ENCODE measurements at places on chromosomes 4 and X.

- DNase-seq, result no peak
Measured at GRCh38 chr4:25938787-25939186, 24.8 kb downstream of the SMIM20 start.

- no peak for DNase-seq
Measured at GRCh38 chrX:154064637-154065435, 32.7 kb downstream of the MECP2 start.

DNA sequence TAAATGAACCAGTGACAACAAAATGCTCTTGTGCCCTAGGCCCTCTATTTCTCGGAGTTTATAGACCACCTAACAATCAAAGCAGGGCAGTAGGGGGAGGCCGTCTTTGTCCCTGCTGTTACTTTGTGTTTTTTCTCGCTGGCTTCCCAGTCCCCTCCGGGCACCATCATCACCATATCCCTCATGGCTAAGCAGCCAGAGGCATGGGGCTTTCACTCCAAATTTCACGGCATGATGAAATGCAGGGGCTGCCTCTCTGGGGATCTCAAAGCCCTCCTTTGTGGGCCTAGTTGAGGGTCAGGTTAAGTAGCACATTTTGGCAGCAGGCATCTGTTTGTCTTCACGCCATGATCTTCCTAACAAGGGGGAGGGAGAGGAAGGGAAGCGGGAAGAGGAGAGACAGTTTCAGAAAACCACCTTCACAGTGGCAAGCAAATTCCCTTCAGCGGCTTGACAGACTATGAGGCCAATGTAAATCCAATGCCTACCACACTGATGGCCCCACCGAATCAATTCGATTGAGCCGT is 91.9 kb downstream of the ANOS1 start:
- DNase-seq, result no peak

- no peak for DNase-seq
Measured at GRCh38 chr4:6439120-6439762, 33.2 kb downstream of the PPP2R2C start.

- DNase-seq, result no peak
Measured at GRCh38 chrX:106168107-106168506, at the start of gene PWWP3B. Gene PWWP3B, plus strand, starts transcription at chrX:106168305. Its CDS starts 37,128 bp downstream, at chrX:106205433.

GRCh38 chr4:71497078-71497477 is 158.3 kb downstream of the SLC4A4 start:
- no peak for DNase-seq

- DNase-seq, result no peak
Measured at GRCh38 chr4:184940500-184940899, 77.8 kb upstream of the HELT start.

DNA sequence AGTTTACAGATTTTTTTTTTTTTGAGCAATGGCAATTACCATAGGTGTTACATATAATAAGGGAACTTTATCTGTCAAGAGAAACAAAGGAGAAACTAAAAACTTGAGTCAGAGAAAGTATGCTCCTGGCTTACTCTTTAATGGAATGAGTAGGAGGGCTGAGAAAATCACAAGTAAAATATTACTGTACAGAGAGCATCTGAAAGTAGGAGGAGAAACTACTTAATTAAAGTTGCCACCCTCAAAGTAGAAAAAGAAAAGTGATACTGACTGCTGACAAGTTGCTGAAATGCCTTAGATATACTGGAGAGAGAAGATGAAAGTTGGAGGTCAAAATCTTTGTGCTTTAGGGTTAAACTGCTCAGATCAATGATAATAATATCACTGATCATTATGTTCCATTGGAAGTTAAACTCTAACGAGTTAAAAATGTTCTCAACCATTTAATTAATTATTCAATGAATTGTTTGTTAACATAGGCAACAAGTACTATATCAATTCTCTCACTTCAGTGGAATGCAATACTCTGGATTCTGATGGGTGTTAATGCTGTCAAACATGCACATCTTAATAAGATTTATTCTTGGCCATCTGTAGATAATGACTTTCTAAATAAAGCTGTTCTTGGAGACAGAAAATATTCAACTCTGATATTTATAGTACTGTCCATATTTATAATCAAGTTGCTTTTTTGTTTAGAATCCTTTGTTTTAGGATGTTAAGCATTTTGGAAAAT is 61.2 kb upstream of the CAMK2D start:
- DNase-seq, result no peak

- DNase-seq, result no peak
Measured at GRCh38 chrX:9977635-9978034, 10.5 kb downstream of the CLDN34 start.

DNA sequence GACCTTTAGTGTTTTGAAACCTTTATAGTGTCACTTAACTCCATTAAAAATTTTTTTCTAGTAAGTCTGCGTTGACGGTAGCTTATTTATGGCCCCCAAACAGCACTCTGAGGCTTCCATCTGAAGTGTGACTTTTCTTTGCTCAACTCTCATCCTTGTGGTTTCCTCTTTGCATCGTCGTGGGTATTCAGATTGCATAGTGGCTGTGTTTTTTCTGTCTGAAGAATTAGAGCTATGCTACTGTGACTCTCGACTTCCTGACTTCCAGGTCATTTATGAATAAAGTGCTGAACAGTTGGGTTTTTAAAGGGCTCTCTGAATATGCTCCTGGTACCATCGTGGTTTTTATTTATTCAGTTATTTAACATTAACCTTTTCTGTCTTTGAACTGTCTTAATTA is 44.9 kb downstream of the JADE1 start:
- DNase-seq, result no peak

DNA sequence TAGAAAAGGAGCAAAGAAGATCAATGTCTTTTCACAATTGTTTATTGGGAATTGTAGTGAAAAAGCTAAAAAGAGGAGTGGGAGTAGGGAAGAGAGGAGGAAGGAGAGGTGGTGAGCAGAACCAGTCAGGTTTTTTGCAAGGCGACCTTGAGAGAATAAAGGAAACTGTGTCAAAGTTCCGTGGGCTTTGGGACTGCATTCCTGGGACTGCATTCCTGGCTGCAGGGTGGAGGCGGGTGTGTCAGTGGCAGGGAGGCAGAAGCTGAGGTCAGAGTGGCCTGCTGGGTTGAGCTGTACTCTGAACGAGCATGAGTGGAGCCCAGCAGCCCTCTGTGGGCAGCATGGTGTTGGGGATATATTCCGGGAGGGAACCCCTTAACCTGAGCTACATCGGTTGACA is 66.8 kb upstream of the UCP1 start:
- peak; percentile 47 for DNase-seq

- no peak for DNase-seq
Measured at GRCh38 chr4:24655971-24656370, 71.6 kb upstream of the DHX15 start.

DNA sequence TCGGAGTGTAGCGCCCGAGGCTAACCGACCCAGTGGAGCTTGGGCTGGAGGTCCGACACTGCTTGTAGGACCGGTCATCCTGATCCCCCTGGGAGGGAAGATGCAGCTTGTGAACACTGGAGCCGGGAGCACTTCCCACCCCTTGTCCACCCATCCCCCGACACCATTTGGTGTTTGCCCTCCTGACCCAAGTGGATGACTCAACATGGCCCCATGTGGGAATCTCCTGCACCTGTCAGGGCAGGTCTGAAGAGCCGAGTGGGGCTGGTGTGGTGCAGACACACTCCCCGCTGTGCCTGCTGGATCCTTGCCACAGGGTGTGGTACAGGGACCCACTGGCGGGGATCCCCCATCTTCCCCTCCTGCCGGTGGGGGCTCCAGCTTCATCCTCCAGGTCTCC is 90.0 kb upstream of the AFAP1 start:
- DNase-seq, result peak; percentile 82

DNA sequence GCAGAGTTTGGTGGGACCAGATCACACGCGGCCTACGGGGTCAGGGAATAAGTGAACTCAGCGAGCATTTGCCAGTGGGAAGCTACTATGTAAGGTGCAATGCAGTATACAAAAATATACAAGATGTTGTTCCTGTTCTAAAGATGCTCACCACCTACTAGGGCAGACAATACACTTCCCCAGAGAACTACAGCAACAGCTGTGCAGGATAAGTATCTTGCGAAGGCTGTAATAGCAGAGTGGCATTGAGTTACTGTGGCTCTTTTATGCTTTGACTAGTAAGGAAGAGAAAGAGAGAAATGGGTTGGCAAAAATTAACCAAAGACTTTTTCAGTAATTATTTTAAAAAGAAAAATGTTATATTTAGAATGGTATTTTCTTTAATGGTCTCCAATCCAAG is 61.2 kb downstream of the CDS1 start:
- no peak for DNase-seq

GRCh38 chrX:131728295-131729145 is 184.6 kb downstream of the OR13H1 start:
- DNase-seq, result no peak

Measured in A172 (cell line).